Stimulated activated CD4-positive, alpha-beta T cell treated with anti-CD3 and anti-CD28 coated beads, Interleukin-2, amount 100 ng/mL, for 4 hours (primary cell): ENCODE measurements at places on chromosomes 3 and 15.

DNA sequence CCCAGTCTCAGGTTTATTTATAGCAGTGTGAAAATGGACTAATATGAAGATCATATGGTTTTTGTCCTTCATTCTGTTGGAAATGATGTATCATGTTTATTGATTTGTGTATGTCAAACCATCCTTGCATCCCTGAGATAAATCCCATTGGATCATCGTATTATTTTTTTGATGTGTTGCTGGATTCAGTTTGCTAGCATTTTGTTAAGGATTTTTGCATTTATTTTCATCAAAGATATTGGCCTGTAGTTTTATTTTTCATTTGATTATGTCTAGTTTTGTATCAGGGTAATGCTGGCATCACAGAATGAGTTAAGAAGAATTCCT, 34.3 kb downstream of the FAIM start:
- no peak for DNase-seq

DNA sequence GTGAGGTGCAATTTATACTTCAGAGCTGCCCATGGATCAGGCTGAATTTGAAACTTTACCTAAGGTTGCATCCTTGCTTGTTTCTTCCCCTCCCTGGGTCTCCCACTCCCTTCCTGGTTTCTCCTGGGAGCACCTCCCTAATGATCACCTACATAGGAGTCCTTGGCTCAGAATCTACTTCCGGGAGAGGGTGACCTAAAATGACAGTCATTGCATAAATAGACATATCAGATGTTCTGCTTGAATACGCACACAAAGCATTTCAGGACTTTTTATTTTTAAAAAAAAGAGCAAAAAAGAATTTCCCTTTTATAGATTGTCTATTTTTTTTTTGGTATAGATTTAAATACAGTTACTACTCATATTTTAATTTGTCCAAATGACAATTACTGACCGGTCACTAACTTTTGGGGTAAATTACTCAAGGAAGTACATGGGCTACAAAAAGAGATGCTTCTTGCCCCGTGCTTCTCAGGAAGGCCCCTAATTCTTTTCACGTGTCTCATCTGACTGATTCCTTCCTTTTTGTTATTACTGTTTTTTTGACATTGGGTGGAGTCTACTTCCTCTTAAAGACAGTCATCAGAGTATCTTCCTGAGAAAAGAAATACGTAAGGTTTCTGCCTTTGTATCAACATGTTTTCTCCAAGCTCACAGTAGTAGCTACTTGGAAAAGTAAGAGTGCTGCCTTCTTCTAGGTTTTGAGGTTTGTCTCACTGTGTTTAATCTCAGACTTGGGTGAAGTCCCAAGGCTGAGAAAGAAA, 4.9 kb upstream of the MYZAP start:
- DNase-seq = no peak

DNA sequence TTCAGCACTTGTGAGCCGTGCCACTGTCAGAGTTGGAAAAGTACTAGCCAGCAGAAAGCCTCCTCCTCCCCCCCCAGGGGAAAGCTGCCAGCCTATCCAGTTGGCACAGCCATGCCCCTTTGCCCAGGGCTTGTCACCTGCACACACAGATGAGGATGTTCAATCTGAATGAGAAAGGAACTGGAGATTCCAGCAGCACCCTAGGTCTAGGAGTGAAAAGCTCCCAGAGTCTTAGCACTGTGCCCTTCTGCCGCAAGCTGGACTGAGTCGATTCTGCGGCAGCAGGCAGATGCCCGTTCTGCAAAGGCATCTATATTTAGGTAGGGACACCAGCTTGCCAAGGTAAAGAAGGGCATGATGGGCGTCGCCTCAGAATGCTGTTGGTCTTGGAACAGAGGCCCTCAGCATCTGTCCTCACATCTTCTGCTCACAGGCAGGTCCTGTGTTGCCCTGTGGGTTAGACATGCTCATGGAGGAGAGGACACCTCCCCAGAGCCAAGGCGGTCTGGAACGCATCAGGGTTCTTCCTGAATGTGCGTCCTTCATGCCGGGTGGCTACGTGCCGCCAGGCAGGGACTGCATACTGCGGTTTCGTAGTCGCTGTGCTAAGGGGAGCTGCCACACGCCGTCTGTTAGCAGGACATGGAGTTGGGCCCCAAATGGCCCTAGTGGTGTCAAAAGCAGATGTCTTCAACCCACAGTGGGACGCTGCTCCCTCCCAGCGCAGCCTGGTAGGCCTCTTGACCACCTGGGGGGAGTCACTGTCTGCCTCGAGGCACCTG, 109.5 kb downstream of the VGLL4 start:
- no peak for DNase-seq

DNA sequence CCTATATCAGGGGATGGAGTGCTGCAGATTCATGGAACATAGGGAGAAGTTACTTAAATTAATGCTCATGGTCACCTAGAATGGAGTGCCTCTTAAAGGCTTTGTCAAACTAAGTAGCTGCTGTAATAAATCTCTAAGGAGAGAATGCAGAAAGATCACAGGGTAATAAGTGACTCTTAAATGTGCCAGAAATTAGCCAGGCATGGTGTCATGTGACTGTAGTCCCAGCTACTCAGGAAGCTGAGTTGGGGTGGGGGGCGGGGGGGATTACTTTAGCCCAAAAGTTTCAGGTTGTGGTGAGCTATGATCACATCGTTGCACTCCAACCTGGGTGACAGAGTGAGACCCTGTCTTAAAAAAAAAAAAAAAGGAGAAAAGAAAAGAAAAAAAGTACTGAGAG, 90.9 kb upstream of the ASB14 start:
- no peak for DNase-seq

DNA sequence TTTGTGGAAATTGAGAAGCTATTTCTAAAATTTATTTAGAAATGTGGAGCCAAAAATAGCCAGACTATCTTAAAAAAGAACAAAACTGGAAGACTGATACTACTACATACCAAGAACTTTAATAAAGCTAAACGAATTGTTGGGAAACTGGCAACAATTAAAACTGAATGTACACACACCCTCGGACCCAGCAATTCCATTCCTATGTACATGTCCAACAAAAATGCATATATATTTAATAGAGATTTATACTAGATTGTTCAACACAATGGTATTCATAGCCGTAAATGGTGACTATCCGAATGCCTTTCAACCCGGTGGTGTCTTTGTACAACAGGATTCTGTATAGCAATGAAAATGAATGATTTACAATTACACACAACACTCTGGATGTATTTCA, 136.5 kb upstream of the RASGRP1 start:
- DNase-seq = no peak

DNA sequence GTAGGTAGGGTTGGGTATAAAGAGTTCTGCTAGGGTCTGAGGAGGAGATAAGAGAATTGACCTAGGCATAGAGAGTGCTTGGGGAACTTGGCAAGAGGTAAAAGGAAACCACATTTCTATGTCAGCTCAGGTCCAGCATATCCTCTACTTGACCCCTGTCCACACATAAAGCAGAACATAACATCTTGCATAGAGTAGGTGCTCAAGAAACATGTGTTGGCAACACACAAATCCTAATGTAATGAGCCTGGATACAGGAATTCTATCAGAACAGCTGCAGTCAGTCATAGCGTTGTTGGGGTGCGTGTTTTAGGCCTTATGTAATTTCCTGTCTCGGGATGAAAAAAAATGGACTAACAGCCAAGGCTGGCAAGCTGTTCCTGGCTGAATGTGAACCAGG, 35.0 kb upstream of the PLCL2 start:
- no peak for DNase-seq
